ENCODE measurements at places on chromosomes 1 and 21.

DNA sequence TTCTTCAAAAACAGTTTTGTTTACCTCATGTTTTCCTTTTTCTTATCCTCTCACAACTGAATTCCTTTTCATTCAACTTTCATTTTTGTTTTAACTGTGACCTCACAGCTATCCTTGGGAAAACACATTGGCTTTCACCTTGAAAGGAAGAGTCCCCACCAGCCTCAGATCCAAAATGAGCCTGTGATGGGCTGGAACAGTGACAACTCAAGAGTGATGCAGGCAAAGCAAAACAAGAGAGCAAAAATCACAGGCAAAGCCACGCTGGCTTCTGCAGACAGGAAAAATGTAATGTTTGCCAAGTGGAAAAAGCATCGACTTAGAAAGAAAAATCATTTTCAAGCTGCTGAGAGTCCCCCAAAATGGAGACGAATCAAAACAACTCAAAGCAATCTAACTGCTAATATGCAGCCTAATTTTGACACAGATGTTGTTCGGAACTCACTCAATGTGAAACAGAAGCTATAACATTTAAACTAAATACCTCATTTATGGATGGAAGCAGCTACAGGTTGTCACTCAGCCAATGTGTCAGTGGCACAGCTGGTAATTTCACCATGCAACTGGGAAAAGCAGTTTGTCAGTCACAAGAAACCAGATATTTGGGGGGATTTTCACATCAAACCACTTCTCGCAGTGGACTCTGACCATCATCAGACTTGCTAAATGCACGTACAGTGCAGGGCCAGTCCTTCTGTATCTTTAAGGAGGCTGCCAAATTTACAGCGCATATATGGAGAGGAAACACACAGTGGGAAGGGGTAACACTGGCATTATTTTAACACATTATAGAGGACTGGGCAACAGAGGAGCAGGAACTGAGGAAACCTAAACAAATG lies 50.7 kb downstream of the ALG14 start:
- DNase-seq = no peak

GRCh38 chr1:17244821-17245740 lies 3.8 kb upstream of the PADI3 start:
- DNase-seq = no peak

- no peak for DNase-seq
Measured at GRCh38 chr1:28887419-28887834, 26.9 kb upstream of the EPB41 start.

DNA sequence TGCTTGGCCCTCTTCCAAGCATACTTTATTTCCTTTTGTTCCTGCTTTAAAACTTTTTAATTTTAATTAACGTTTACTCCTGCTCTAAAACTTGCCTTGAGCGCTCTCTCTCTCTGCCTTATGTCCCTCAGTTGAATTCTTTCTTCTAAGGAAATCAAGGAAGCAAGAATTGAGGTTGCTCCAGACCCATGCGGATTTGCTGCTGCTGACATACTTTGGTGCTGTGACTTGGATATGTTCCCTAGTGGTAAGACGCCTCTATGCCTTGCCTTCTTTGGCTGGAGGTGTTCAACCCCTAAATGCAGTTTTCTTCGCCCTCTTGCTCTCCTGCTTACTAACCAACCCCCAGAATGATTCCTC lies 148.1 kb downstream of the ADSS2 start:
- no peak for DNase-seq

- no peak for DNase-seq
Measured at GRCh38 chr1:19602486-19602885, 41.6 kb upstream of the NBL1 start.

DNA sequence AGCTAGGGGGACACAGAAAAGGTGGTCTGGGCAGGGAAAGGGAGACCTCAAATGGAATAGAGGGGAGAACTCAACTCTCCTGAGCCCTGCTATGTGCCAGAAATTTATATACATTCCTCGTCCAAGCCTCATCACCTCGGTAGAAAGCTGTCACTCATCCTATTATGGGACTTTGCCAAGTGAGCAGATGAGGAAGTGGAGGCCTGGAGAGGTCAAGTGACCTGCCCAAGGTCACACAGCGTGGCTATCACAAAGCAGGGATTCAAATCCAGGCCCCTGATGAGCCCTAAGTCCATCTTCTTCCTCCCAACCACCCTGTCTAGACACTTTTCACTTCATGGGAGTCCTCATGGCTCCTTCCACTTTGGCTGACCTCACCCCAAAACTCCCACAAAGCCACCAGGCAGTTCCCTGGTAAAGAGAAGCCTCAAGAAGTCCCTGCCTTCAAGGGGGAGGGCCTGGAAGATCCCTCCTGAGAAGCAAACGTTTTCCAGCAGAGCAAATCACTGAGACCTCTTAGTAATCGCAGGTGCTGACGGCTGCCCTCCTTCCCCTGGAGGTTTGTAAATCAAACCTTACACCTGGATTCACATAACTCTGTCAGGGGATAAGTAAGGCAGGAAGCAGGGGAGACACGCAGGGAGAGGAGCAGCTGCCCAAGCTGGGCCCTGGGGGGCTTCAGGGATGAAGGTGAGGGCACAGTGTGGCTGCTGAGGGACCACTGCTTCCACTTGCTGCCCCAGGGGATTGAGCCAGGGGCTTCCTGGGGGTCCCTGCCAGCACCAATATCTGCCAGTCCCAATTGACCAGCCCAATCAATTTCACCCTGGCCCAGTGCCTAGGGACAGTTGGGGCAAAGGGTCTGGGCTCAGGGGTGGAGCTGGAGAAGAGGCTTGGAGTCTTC lies 351.2 kb downstream of the MATN1 start:
- no peak for DNase-seq

- peak; percentile 90 for DNase-seq
Measured at GRCh38 chr21:39014747-39015146, 168.5 kb downstream of the PSMG1 start.

DNA sequence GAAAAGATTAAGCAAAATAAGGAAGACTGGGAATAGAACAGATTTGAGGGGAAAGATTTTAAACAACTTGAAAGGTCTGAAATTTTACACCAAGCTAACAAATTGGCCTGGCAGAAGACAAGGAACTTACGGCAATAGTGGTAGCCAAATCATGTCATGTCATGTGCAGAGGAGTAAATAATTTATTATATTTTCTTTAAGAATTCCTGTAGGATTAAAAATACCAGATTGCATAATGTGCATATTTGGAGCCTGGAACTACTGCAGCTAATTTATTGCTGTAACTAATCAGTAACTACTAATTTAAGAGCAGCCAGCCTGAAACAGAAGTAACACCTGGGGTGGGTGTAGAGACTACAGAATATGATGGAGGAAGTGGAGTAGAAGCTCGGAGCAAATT lies 334.3 kb downstream of the TGFB2 start:
- no peak for DNase-seq

- no peak for DNase-seq
Measured at GRCh38 chr21:45225041-45225740, 62.5 kb downstream of the POFUT2 start.

GRCh38 chr1:35570589-35571137 lies 2.5 kb upstream of the TFAP2E start:
- DNase-seq = peak; percentile 75

DNA sequence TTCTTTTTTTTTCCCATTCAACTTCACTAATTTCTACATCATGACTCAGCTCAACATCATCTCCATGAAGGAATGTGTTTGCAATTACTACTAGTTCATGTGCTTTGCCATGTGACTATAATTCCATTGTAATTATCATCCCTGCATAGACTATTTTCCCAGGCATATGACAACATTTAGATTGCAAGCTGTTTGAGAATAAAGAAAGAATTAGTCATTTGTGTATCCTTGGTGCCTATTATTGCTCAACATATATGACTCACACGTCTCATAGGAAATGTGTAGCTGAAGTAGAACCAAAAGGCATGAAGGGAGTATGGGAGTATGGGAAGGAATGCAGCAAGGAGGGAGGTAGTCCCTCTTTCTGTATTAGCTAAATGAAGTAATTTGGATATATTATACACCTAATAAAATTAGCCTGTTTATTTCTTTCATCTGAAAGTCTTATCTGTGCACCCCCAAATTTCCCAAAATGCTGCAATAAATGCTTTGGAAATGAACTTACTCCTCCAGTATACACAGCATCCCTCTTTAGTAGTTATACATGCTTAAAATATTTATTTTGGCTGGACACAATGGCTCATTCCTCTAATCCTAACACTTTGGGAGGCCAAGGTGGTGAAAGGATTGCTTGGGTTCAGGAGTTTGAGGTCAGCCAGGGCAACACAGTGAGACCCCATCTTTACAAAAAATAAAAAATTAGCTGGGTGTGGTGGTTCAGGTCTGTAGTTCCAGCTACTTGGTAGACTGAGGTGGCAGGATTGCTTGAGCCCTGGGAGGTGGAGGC lies 316.9 kb upstream of the ADGRL4 start:
- DNase-seq = peak; percentile 97

DNA sequence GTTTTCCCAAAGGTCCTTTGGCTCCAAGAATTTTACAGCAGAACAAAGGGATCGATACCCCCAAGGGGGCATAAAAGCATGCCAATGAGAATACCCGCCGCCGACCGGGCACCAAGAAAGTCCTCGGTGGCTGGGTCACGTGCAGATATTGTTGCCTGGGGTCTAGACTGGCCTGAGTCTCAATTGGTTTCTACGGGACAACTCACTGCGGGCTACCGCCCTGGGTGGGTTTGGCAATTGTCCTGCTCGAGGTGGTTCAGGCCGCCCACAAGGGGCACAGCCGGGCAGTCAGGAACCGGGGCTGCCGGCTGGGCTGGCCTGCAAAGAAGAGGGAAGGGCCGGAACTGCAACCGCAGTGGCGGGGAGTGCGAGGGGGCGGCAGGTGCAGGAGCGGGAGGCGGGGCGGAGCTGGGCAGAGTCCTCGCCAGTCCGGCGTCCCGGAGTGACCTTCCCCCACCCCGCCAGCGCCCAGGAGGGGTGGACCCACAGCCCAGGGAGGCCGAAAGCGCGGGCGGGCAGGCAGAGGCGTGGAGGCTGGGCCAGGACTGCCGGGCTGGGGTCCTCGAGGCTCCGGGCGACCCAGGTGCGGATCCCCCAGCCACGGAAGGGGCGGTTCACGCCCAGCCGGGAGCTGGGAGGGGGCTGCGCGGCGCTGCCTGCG lies 926 bp upstream of the ATP1B1 start:
- DNase-seq = peak; percentile 79

DNA sequence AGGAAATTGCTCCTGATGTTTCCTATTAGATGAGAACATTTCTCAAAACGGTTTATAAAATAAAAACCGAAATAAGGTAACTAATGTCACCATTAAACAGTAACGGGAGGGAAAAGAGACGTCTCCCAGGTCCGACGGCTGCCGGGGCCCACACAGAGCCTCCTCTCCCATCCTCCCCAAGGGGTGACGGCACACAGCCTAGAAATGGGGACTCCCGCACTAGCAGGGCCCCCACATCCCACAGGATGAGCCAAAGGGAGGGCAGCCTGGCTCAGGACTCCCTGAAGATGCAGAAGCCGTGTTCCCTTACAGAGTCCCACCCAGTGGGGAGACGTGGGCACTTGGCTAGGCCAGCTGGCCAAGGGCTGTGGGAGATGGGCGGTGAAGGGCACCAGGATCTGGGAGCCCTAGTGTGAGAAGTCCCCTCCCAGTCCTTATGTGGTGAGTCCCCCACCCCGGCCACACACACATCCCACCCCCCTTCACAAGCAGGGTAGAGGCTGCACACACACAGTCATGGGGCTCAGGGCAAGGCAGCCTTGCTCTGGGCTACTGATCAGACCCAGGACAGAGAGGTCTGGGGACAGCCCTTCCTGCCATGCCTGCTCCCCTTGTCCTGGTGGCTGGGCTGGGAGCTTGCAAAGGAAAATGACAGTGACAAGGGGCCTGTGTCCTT lies 3.3 kb downstream of the KRTAP10-3 start:
- no peak for DNase-seq

GRCh38 chr1:16420424-16421118 lies 16.7 kb downstream of the SPATA21 start:
- DNase-seq = no peak

DNA sequence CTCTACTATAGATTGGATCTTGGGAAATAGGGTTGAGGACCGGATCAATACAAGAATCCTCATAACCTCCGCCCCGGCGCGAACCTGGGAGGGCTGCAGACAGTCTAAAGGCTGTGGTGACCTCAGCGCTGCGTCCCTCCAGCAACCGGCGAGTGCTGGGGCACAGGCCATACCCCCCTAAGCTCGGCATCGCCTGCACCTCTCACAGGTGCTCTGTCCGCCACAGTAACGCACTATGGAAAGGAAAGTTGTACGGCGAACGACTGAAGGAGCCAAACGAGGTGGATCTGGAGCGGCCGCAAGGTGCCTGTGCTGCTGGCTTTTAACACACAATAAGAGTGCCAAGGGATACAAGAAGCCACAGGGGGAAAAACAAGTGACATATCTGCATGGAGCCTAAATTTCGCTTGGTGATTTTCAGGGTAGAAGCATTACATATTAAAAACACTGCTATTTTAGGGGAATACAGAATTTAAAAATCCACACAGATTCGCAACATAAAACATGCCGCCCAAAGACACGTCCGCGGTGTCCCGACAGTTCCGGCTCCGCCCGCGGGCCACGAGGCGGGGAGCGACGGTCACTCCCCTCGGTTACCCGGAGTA lies 1.4 kb upstream of the RBM15 start:
- DNase-seq = no peak

DNA sequence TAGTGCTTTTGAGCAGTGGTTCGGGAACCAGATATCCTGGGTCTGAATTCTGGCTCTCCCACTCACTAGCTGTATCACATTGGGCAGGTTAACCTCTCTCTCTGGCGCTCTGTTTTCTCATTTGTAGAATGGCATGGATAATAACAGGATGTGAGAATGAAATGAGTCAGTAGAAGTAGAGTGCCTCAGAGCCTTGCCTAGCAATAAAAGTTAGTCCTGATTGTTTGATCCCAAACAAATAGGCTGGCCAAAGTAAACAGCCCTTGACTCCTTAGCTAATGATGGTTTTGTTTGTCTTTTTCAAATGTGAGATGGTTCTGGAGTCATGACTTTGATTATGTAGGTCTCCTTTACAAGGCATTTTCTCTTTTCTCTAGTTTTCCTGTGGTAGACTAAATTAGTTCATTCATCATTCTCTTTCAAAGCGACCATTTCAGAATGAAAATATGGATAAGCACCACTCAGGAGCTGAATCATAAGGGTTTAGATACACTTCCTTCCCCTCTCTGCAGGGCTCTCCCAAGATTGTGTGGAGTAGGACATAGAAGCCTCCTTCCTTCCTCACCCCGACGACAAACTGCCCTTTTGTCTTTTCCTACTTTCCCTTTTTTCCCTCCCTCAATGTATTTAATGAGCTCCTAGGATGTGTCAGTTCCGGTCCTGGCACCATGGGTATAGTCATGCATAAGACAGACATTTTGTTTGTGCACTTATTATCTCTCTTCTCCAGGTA lies 23.1 kb downstream of the KIAA0040 start:
- DNase-seq = peak; percentile 57
